ENCODE measurements at places on chromosomes 6 and 20. TPM values are rescaled to one million over a fixed set of nuclear protein-coding genes. Genes with fewer than 3 reads are reported as not detected.

- DNase-seq, result no peak
Measured at GRCh38 chr6:105401247-105402089, 1.4 kb downstream of the PREP start.

TNF gene
- 0.35 TPM for total RNA-seq

SAMD3 gene
- 0.32 TPM for total RNA-seq

NR2E1 gene
- not detected for total RNA-seq

PACRG gene
- 8.2 TPM for total RNA-seq

CARMIL1 gene
- 4.7 TPM for total RNA-seq
